NCI-H1436 (cell line): ENCODE measurements at places on chromosomes 16 and 17.

DNA sequence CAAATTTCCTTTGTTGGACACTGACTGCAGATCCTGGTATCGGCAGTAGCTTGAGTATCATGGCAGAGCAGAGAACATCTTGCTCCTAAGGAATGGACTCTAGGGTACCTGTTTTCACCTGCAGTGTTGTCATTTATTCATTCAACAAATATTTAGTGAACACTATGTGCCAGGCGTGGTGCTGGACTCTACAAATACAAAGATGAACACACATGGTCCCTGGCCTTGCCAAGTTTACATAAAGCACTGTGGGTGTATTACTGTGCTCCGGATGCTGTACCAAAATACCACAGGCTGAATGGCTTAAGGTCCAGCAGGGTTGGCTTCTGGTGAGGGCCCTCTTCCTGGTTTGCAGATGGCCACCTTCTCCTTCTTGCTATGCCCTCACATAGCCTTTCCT is 14.2 kb upstream of the CCR7 start:
- DNase-seq, result no peak

GRCh38 chr17:17111401-17112393 is 69.4 kb downstream of the MPRIP start:
- DNase-seq, result no peak

DNA sequence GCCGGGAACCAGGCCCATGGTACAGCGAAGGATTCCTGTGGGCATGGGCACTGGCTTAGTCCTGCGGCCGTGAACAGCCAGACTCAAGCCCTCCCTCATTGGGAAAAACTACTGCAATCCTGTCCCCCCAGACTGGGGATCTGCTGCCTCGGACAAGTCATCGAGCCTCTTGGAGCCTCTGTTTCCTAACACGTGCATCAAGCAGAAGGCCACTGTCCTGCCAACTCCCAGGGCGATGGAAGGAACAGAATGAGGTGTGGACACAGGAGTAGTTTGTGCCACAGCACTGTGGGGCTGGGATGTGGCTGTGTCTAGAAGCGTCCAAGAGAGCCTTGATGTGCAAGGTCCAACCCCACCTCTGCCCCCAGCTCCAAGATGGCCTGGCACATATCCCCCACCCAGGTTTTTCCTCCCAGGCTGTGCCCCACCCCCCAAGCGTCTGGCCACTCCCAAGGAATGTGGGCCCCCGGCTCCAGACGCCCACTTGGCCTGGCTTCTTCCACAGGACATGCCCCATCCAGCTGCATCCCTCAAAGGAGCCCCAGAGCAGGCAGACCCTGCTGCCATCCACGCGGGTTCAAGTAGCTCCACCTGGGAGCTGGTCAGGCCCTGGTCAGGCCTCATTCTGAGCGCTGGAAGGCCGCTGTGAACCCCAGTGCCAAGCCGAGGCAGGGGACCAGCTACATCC is 3.4 kb downstream of the CAMKK1 start:
- no peak for DNase-seq

DNA sequence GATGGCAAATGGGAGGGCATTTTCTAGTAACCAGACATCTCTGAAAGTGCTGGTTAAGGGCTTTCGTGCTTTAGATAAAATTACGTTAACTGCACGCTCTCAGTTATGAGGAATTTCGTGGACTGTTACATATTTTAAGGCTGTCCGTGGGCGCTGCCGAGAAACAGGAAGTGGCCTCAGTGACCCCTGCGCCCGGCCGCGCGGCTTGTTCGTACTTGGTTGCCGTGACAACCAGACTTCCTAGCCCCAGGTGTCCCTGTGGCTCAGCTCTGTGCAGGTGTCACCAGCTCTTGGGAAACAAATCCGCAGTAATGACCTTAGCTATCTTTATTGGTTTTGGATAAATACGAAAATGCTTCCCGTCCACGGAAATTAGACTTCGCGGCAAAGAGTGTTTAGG is 52.7 kb downstream of the LMF1 start:
- DNase-seq, result no peak

GRCh38 chr16:84368308-84368996 is at the start of gene ATP2C2:
ATP2C2 (plus strand) TSS chr16:84368538; CDS start chr16:84368616, 78 bp downstream.
- DNase-seq, result no peak

- peak; percentile 99 for DNase-seq
These were observed 12.7 kb upstream of the ARHGAP23 start for GRCh38 chr17:38415250-38416194.

DNA sequence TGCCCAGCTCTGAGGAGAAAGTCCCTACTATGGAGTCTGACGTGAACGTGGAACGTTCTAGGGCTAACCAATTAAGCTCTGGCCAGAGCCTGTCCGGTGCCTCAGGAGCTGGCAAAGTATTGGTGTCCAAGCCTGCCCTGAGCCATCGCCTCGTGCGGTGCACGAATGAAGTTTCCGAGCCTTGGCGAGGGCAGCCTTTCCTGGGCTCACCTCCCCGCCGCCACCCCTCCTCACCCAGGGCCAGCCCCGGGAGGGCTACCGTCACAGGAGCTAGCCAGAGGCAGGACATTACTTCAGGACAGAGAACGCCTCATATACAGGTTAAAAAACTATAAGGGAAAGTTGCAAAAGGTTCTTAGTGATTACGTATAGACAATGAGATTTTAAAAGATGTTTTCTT is 23.6 kb upstream of the TRAP1 start:
- DNase-seq, result no peak

DNA sequence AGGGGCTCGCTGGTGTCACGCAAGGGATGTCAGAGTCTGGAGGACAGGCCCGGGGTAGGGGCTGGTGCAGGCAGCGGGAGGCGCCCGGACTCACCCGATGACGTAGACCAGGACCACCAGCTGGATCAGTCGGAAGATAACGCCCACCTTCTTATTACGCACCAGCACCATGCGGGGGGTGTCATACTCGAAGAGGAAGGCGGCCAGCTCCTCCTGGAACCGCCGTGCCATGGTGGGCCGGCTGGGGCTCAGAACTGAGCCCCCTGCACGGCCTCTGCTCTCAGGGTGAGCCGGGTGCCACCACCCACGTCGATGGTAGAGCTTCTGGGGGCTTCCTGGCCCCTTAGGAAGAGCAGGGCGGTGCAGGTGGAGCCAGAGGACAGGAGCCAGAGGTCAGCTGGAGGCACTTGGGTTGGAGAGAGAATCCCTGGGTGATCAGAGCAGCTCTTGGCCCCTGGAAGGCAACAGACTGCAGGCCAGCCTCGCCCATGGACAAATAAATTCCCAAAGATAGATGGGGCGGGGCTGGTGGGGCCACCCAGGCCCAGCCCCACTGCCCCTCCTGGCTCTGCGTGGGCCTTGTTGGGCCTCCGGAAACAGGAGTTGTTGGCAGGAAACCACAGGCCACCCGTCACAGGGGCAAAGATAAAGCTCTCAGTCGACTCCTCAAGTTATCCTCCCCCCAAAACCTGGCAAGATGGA is at the start of gene P2RX1:
TSS of gene P2RX1 (minus strand) at position 471 of the 702 bp plus-strand sequence. CDS start at position 231, 240 bp downstream.
- no peak for DNase-seq

GRCh38 chr17:34711646-34712045 is 132.3 kb downstream of the TMEM132E start:
- no peak for DNase-seq

DNA sequence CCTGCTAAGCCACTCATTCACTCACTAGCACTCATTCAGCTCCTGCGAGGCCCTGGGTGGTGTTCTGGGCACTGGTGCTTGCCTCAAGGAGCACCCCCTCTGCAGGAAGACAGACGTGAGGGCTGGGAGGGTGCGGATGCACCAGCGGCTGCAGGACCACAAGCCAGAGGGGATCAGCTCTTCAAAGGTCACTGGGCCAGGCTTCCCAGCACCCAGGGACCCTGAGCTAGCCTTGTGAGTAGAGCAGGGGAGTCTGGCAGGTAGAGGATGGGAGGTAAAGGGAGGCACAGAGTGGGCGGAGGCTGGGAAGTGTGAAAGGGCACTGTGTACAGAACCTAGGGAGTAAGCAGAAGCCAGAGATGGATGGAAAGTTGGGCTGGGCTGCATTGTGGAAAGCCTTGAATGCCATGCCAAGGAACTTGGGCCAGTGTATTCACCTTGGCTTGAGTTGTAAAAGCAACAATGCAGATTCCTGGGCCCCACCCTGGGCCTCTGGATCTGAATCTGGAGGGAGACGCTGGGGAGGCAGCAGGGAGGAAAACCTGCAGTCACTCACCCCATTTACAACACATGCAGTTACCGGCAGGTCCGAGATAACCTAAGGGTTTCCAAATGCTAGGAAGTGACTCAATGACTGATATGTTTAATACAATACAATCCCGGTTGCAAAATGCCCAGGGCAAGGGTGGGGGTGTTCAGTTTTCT is 1.7 kb downstream of the IL4R start:
- no peak for DNase-seq

GRCh38 chr16:85384833-85385462 is 228.2 kb upstream of the GSE1 start:
- DNase-seq, result peak; percentile 64
